Aortic smooth muscle cell (primary cell): ENCODE measurements at places on chromosomes 5 and 9. TPM values are rescaled to one million over a fixed set of nuclear protein-coding genes. Genes with fewer than 3 reads are reported as not detected.

The SLC28A3 gene
- total RNA-seq = under 0.01 TPM in 2 replicates

The NIPAL4 gene
- not detected in 2 replicates for total RNA-seq

The ADAMTS16 gene
- total RNA-seq = under 0.01 TPM in 1 of 2 replicates, not detected in the other

The PCDHB2 gene
- 1.7 and 3.8 TPM in 2 replicates for total RNA-seq

The PDLIM4 gene
- 12.3 and 14.7 TPM in 2 replicates for total RNA-seq

The PCDHGA7 gene
- 3.4 and 4.8 TPM in 2 replicates for total RNA-seq

The LCN10 gene
- total RNA-seq = not detected in 2 replicates

The PLCXD3 gene
- 0.53 and 1.9 TPM in 2 replicates for total RNA-seq

The PMPCA gene
- total RNA-seq = 31.4 and 37.7 TPM in 2 replicates

The TMOD1 gene
- total RNA-seq = 0.79 and 1.9 TPM in 2 replicates

The SPAG8 gene
- 1.7 TPM in 2 replicates for total RNA-seq

The C9orf50 gene
- 0.13 and 0.19 TPM in 2 replicates for total RNA-seq

The OSMR gene
- 46.1 and 56.5 TPM in 2 replicates for total RNA-seq

The OMD gene
- 1.1 and 4.6 TPM in 2 replicates for total RNA-seq

The MAMDC4 gene
- 0.40 and 0.68 TPM in 2 replicates for total RNA-seq

The DRD1 gene
- total RNA-seq = 0.12 and 0.53 TPM in 2 replicates

The UBTD2 gene
- total RNA-seq = 15.9 and 16.0 TPM in 2 replicates
